ENCODE measurements at places on chromosomes 7 and 10.

DNA sequence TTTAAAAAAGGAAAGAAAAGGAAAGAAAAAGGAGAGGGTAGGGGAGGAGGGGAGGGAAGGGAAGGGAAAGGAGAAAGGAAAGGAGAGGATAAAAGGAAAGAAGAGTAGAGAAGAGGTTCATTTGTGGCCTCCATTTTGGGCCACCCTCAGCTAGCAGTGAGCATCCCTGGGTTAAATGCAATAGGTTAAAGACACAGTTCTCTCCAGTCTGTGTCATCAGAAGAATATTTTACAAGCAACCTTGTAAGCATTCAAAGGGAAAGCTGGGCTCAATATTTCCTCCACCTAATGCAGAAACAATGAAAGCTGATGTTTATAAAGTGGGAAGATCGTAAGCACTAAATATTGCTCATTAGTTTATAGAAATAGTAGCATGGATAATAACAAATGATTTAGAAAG is 219.1 kb upstream of the PITRM1 start:
- no peak for DNase-seq

DNA sequence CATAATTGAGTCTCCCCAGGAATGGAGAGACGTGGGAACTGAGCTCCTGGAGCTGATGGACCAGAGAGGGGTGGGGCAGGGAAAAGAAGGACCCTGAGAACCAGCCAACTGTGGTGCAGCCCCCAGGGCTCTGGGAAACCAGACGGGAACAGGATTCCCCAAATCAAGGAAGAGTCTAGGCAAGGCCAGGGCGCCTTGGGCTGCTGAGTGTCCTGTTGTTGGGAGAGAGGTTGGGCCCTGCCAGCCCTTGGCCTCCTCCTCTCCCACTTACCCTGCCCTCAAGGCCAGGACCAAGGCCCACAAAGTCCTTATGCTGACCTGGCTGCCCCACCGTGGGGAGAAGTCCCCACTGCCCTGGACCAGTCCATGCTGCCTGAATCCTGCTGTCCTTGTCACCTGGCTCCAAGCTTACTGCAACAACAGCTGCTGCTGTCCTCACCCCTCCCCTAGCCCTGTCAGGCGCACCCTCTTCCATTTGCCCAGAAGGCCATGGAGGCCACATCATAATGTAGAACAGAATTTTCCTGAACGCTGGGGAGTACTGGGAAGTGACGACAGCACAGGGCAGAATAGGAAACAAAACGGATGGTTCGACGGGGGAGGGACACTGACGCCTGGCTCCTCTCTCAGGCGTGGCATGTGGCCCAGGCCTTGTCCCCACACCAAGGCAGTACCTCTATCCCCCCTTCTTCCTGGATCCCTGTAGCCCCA is 132.9 kb upstream of the ZMIZ1 start:
- DNase-seq: no peak

GRCh38 chr7:73992101-73992562 is 35.8 kb upstream of the ELN start:
- DNase-seq: no peak

- no peak for DNase-seq
These were observed 2.4 kb downstream of the KLLN start for GRCh38 chr10:87860816-87861403.

- DNase-seq: no peak
These were observed 10.8 kb downstream of the PRPS1L1 start for GRCh38 chr7:18016547-18017444.

Measured in hypothalamus (tissue), 51 donors.